ENCODE measurements at places on chromosomes 2 and 18.

DNA sequence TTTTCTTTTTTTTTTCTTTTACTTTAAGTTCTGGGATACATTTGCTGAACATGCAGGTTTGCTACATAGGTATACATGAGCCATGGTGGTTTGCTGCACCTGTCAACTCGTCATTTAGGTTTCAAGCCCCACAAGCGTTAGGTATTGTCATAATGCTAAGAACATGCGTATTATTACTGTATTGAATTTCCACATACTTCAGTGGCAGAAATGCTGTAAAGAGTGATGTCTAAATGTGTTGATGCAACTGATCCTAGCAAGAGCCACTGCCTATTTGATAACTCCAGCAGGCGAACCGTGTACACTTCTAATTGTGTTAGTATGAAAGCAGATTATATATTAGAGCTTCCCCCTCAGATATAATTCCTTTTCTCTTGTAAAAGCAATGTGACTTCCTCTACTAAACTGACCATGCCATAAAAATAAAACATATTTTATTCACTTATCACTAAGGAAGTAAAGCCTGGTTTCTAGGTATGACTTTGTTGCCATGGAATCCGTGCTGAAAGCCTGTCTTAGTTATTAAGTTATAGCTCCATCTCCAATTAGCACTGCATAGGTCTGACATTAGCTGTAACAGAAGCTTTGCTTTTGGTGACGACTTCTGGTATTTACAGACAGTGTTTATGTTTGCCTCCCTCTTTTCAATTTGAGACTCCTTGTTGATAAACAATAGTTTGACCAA is 280.0 kb downstream of the GALR1 start:
- DNase-seq, result no peak

GRCh38 chr18:6202861-6203260 is 211.8 kb downstream of the L3MBTL4 start:
- no peak for DNase-seq

GRCh38 chr18:65439188-65439587 is 311.6 kb upstream of the CDH7 start:
- no peak for DNase-seq

DNA sequence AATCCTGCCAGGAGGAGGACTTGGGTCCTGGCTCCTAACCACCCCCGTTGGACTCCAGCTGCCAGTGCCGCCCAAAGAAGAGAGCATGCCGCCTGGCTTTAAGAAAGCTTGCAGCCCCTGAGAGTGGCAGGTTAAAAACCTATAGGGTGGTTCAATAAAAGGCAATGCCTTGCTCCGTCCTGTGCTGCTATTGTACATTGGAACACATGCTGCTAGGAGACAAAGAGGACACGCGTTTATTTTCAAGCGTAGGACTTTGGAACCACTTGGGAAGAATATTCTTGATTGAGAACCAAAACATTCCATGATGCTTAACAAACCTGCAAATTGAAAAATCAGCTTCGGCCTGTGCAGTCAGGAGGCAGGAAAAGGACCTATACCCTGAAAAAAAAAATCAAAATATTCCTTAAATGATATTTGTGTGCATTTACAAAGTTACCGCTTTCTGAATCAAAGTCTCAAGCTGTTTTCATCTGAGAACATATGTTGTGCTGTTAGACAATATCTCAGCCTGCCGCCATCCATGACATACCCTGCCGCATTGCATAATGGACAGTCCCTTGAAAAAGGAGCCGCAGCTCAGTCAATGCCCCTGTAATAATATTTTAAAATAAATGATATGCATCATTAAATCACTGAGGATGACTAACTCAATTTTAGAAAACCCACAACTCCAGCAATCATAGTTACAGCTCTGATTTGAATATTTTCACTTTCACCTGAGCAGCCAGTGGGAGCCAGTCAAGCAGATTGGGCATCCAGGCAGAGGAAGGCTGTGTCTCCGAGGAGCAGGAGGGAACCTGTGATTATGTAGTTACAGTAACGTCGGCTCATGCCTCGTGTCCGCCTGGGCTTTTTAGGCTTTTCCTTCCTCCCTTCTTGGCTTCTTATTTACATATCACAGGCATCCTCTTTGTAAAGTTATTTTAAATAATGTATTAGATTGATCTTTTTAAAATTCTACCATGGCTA is 805.6 kb upstream of the FANCL start:
- DNase-seq, result no peak

GRCh38 chr2:26562811-26563645 is 78.1 kb downstream of the CIB4 start:
- DNase-seq, result no peak

- DNase-seq, result peak; percentile 37
These were observed 50.2 kb upstream of the PLB1 start for GRCh38 chr2:28445448-28446258.

DNA sequence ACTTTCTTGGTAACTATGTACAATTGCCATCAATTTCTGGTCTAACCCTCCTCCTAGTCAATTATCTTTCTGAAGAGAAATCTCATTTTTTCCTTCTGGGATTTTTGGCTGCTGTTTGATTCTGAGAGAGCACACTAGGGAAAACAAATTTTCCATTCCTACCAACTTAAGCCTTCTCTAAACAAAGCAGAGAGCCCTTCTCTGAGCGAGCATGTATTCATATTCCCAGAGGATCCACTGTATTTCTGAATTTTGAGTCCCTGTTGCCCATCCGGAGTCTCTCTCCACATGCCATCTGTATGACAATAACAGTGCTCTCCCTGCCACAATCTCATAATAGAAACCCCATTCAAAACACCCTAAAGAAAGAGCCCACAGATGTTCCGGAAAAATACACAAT is 78.5 kb downstream of the MAIP1 start:
- no peak for DNase-seq

DNA sequence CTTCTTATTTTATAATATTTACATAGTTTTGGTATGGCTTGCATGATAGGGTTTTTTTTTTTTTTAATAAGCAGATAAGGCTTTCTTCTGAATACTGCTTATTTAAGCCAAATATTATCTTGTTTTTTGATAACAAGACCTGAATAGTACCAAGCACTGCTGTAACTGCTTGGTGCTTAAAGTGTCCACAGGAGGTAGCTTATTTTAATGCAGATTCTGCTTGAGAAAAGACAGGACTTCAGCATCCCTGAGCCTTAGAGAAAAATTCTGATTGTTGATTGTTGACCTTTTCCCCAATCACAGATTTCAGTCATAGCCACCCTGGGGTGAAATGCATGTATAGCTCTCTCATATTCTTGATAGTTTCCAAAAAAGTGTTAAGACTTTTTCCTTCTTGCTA is 336.4 kb downstream of the CTNNA2 start:
- DNase-seq, result no peak

DNA sequence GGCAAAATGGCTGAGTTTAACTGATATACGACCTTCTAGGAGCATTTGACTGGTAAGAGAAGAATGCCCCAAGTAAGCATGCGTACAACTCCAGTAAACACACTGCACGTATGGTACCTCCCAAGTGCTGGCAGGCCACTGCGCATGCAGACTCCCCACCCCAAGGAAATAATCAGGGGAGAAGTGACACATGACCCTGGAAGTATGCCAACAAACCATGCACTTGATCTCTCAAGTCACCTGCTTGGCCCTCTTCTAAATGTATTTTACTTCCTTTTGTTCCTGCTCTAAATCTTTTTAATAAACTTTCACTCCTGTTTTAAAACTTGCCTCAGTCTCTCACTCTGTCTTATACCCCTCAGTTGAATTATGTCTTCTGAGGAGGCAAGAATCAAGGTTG is 129.8 kb upstream of the COL5A2 start:
- DNase-seq, result no peak

- no peak for DNase-seq
These were observed 235.5 kb downstream of the THSD7B start for GRCh38 chr2:137000811-137001210.

DNA sequence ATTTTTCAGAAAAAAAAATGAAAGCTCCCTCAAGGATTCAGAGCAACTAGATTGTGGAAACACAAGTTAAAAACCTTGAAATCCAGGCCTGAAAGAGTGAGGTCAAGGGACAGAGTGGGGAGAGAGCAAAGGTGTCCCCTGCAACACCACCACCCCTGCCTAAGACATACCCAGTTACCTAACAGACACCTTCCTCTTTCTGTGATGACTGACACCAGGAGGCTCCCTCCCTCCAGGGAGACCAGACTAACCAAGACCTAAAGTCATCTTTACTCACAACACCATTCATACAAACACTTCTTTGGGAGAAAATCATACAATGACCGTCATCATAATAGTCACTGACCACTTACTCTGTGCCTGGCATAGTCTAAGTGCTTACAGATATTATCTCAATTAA is 151.8 kb upstream of the NABP1 start:
- DNase-seq, result no peak

DNA sequence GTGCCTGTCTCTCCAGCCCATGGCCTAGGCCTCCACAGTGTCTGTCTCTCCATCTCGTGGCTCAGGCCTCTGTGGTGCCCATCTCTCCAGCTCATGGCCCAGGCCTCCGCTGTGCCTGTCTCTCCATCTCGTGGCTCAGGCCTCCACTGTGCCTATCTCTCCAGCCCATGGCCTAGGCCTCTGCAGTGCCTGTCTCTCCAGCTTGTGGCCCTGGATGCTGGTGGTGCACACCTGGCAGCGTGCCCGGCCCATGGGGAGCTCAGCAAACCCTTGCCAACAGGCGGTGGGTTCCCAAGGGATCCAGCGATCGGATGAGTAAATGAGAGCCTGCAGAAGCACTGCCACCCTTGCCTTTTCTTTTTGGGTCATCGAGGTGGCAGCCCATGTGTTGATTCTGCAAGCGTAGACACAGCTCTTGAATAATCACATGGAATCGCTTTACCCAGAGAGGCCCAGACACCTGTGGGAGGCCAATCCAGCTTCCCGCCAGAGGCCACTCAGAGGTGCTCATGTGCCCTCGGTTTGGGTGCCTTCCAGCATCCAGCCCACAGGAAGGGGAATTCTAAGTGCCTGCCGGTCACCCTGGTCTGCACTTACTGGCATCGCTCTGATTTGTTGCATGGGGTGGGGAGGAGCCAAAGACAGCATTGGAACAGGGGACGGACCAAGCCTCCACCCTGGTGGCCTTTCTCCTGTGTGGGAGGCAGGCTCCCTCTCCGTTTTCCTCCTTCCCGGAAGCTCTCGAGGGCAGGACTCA is 101.8 kb upstream of the HDAC4 start:
- no peak for DNase-seq

DNA sequence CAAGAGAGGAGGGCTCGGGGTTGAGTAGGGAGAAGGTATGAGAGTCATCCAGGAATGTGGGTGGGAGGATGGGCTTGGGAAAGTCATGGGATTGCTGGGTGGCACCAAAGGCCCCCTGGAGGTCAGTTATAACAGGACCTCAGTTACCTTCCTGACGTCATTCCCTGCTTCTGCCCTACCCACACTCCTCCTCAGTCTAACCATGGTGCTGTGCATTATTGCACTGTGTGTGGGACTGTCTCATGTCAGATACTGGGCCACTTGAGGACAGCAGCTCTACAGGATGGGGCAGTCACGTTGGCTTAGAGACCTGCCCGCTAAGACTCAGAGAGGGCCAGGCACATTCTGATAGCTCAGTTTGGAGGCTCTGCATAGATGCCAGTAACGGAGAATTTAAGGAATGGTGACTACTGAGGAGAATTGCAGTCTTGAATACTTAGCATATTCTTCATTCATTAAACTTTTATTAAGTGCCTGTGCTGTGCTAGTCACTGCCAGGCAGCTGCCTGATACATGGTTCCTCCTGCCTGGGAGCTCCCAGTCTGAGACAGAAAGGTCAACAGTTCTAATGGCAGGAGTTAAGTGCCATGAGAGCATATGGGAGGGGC is 90.5 kb downstream of the LAMA3 start:
- no peak for DNase-seq

- DNase-seq, result no peak
These were observed 142.3 kb downstream of the TANC1 start for GRCh38 chr2:159110784-159111183.

- DNase-seq, result no peak
These were observed 105.5 kb downstream of the ARL6IP6 start for GRCh38 chr2:152823905-152824304.

DNA sequence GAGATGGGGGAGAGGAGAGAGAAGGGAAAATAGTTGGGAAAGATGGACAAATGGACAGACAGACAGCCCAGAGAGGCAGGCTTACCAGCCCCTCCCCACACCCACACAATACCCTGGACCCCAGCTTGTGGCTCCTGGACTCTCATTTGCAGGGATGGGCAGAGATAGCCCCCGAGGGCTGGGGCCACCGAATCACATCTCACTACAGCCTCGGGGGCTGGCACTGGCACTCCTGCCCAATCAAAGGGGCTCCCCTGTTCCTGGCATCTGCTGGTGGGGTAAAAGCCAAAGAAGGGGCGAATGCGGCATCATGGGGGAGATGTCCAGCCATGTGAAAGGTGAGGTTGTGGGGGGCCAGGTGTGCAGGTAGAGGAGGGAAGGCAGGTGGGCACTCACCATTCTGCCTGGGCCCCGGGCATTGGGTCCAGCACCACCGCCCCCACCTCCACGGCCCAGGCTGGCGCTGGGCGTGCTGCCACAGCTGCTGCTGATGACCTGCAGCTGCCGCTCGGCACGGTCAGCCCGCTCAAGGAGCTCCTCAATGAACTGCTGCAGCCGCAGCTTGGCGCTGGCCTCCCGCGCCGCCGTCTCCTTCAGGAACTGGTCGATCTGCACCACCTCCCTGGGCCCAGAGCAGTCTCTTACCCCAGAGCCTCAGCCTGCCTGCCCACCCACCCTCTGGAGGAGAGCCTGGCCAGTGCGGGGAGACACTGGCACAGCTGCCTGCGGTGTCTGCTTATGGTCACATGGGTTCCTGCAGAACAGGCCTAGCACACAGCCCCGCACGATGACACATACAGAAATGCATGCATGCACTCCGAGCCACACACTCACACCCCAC is 18.0 kb downstream of the FBXO41 start:
- no peak for DNase-seq

DNA sequence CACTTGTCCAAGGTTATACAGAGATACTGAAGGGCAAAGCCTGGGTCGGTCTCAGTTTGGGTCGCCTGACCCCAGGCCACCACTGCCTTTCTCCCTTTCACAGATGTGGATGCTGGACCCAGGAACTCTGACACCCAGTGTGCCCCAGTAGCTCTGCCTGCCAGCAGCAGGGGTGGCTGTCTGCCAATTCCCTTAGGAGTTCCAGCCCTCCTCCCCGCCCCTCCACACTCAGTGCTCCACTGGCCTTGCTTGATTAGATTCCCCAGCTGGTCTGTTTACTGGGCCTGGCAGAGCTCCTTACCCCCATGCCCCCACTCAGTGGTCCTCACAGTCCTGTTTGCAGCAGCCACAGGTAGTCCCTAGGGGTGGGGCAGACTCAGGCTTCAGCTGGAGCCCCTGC is 75.5 kb downstream of the NPAS2 start:
- DNase-seq, result no peak

- no peak for DNase-seq
These were observed 43.4 kb upstream of the DNAJC10 start for GRCh38 chr2:182672466-182673165.

DNA sequence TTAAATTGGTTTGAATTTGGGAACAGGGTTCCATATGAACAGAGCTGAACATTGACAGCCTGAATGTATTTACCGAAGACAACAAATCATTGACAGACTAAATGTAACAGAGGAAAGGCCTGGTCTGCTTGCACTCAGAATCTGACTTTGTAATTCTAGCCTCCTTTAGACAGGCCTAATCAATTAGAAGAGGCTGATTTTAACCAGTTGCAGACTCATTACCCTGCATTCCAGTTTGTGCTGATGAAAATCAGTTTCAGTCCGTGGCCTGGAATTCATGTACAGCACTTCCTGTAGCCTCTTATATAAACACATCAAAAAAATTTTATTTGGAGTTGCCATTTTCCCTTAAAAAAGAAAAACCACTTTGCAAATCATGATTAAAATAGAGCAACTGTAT is 93.1 kb upstream of the ZFP36L2 start:
- DNase-seq, result no peak

Measured in NK-92 treated with Interleukin-12 subunit alpha and Interleukin-12 subunit beta, amount 100 ng/mL, for 24 hours (cell line).